Left lobe of liver (tissue), 2 donors: ENCODE measurements at places on chromosomes 13 and 19. TPM values are rescaled to one million over a fixed set of nuclear protein-coding genes. Genes with fewer than 3 reads are reported as not detected.

GRCh38 chr13:87942205-87942604 is 271.0 kb downstream of the SLITRK5 start:
- no peak for DNase-seq

The ZNF223 gene
- total RNA-seq, result 1.2 TPM

The ATP12A gene
- not detected for total RNA-seq

DNA sequence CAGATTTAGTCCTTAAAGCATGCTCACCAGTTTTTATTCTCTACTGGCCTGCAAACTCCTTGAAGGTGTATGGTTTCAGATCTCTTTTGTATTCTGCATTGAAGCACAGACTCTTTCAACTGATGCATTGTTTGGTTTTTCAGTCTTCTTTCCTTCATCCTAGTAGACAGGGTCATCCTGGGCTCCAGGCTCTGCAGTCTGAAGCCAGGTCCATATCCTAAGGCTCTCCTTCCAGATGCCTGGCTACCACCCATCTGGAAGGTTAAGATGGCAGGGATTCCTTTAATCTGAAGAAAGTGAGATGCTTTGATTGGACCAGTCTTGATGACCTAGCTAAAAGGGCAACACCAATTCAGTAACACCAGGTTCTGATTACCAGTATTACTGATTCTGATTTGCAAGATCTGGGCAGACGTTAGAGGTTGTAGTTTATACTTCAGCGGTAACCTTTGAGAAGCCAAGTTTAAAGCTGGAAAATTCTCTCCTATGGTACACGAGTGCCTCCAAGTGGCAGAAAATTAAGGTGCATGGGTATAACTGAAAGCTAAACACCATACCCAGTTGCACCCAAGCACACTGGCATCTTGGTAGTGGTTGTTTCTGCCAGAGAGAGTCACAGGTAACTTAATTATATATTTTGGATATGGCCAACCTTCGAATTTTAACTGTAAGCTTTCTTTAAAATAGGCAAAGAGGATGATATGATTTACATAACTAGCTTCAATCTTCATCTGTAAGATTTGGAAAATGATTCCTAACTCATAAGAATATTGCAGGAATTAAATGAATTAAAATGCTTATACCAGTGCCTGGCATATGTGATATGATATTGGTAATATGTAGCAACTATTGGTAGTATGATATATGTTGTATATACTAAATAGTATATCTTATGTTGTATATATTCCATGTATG is 1651.9 kb upstream of the MIR17HG start:
- DNase-seq, result no peak

The FGF21 gene
- total RNA-seq, result 0.75 TPM

GRCh38 chr19:44653977-44654774 is 10.5 kb downstream of the PVR start:
- peak; percentile 82 for DNase-seq

DNA sequence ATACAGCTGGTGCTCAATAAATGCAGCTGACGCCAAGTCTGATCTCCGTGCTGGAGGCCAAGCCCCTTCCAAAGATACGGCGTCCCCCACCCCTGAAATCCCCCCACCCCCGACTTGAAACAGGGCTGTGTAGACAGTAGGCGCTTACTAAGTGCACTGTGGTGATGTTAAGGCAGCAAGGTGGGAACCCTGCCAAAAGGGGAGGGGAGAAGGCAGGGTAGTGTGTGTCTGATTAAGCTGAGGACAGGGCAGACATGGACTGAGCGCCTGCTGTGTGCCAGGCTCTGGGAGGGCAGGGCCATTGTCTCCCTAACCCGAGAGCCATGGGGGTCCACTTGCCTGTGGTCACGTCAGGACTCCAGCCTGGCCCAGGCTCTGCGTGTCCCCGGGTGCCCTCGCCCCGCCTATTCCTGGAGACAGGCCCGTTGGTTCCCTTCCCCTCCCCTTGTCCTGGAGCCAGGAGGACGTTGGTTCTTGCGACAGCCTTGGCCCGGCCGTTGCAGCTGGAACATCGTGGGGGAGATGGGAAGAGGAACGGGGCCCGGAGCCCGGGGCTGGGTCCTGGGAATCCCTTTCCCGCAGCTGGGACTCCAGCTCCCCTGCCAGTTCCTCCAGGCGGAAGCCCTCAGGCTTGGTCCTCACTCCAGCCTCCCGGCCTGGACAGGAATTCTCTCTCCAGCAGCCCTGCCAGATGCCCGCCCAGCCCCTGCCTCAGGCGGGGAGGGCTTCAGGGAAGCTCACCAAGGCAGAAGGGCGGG is 1.7 kb upstream of the ELANE start:
- DNase-seq, result peak; percentile 91

DNA sequence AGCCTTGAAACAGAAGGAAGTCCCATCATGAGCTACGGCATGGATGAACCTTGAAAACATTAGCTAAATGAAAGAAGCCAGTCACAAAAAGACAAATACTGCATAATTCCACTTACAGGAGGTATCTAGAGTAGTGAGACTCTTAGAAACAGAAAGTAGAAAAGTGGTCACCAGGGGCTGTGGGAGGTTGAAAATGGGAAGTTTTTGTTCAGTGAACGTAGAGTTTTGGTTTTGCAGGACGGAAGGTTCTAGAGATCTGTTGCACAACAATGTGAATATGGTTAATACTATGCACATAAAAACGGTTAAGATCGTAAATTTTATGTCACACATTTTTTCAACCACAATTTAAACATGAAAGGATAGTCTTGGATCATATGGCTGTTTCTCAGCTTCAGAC is 11.9 kb upstream of the SLC10A2 start:
- no peak for DNase-seq

GRCh38 chr19:4774136-4774535 is 17.4 kb upstream of the FEM1A start:
- DNase-seq, result no peak

The UBA52 gene
- total RNA-seq, result 425 TPM

The NCCRP1 gene
- total RNA-seq, result 0.08 TPM

GRCh38 chr19:48490981-48491792 is 20.4 kb downstream of the LMTK3 start:
- no peak for DNase-seq

DNA sequence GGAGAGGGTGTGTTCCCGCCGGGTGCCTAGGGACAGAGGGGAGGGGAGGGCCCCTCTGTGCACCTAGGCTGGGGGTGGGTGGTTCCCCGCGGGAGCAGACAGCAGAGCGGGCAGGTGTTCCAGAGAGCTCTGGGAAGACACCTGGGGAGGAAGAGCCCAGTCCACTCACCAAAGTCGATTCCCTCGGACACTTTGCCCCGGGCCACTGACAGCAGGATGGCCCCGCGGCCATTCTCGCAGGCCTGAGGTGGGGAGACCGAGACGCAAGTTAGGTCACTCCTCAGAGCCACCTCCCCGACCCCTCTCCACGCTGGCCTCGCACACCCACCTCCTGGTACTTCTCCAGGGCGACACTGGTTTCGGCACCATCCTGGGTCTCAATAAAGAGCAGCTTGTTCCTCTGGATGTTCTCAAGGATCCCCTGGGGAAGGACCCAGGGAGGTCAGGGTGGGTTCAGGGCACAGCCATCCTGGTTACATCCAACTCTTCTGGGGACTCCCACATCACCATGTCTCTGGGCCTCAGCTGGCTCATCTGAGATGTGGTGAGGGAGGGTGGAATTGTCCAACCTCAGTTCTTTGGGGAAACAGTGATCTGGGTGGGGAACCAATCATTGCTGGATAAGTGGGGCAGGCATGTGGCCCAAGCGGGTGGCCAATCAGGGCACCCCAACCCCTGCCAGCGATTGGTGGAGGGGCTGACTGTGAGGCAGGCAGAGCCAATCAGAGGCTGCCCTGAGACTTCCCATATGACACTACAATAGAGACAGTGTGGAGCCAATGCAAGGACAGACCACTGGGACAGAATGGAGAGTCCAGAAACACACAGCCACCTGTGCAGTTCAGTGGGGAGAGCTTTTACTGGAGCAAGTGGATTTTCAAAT is 12.6 kb downstream of the KLC3 start:
- no peak for DNase-seq

The ZNF534 gene
- total RNA-seq, result not detected

GRCh38 chr19:49366110-49366509 is 2.4 kb downstream of the DKKL1 start:
- no peak for DNase-seq
